ENCODE measurements at places on chromosomes 1 and 21.

GRCh38 chr1:147475488-147475887 lies 65.8 kb upstream of the BCL9 start:
- DNase-seq: no peak

- DNase-seq: no peak
Measured at GRCh38 chr1:185238447-185238846, 78.6 kb downstream of the IVNS1ABP start.

DNA sequence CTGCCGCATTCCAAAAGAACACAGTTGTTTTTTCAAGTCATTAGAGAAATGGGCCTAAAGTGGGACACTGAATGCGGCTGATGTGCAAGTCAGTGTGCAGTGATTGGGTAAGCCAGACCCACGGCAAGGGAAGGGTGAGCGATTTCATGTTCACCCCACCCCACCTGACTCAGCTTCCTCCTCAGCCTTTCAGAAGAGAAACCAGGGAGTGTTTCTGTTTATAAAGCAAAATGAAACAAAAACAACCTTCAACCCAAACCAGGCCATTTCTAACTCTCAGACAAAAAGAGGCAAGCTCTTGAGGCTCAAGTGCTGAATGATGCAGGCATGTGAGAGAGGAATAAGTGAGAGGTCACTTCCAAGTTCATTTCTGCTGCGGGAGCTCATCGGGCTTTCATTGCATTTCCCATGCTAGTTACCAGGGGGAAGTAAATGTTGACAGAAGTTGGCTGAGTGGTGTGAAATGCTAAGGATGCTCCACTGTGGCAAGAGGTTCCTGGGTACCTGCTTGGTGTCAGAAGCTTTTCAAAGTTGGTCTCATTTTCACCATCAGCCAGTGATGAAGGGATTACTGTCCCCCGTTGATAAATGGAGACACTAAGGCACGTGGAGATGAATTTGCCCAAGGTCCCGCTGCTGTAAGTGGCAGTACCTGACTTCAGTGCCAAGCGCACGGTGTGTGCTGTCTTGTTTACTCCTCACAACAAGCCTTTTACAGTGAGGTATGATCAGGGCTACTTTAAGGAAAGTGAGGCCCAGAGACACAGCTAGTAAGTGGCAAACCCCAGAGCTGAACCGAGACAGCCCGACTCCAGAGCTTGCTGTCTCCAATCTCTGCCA lies 29.1 kb downstream of the STPG1 start:
- DNase-seq: no peak

DNA sequence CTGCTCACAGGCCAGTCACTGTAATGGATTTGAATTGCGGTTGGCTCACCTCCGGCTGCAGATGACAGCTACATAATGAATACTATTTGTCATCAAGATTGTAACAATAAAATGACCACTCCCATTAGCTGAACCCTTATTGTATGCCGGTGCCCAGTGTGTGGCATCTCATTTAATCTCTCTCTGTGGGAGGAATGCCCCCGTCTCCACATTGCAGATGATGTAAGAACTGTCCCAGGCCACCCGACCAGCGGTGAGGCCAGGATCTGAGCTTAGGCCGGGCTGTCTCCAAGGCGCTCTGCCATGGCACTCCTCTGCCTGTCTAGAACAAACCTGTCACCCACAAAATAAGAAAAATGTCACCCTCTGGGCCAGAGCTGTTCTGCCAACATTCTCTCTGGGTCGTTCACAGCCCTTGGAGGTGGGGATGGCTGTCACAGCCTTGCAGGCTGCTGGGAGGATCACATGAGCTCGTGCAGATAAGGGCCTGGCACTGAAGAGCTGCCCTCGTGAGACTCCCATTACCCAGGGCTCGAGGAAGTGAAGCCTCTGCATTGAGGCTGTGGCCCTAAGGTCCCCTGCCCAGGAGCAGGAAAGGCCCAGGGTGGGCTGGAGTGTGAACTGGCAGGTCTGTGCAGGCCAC lies 52.7 kb downstream of the ECE1 start:
- DNase-seq: no peak

- DNase-seq: no peak
Measured at GRCh38 chr1:213061263-213061662, 10.2 kb downstream of the RPS6KC1 start.

GRCh38 chr1:227899141-227899819 lies 48.5 kb downstream of the WNT9A start:
- DNase-seq: no peak

DNA sequence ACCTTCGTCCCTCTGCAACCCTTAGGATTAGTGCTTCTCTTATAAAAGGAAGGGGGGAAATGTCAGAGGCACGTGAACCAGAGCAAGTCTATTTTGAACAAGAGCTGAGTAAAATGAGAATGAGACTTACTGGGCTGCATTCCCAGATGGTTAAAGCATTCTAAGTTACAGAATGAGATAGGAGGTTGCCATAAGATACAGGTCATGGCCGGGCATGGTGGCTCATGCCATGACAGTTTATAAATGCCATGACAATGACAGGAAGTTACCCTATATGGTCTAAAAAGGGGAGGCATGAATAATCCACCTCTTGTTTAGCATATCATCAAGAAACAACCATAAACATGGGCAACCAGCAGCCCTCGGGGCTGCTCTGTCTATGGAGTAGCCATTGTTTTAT lies 2.5 kb upstream of the AQP10 start:
- no peak for DNase-seq

GRCh38 chr1:37059346-37059745 lies 25.0 kb upstream of the GRIK3 start:
- DNase-seq: no peak

- DNase-seq: peak; percentile 6
Measured at GRCh38 chr1:5286244-5286643, 631.8 kb downstream of the AJAP1 start.

DNA sequence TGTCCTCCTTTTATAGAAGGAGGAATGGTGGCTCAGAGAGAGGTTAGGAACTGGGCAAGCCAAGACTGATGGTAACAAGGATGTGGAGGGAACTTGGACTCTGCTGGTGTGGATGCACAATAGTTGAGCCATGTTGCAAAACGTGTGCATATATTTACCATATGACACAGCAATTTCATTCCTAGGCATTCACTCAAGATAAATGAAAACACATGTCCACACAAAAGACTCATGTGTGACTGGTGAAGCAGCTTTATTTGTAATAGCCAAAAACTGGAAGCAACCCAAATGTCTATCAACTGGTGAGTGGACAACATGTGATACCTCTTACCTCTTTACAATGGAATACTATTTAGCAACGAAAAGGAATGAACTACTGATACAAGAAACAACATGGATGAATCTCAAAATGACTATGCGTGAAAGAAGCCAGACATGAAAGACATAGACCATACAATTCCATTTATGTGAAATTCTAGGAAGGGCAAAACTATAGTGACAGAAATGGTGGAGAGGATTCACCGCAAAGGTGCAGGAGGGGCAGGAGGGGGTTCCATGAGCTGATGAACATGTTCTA lies 36.2 kb downstream of the CAMK2N1 start:
- DNase-seq: no peak
